Stimulated activated CD8-positive, alpha-beta memory T cell treated with anti-CD3 and anti-CD28 coated beads, Interleukin-7, amount 100 ng/mL, for 1 hour (primary cell): ENCODE measurements at places on chromosomes 11 and 22.

DNA sequence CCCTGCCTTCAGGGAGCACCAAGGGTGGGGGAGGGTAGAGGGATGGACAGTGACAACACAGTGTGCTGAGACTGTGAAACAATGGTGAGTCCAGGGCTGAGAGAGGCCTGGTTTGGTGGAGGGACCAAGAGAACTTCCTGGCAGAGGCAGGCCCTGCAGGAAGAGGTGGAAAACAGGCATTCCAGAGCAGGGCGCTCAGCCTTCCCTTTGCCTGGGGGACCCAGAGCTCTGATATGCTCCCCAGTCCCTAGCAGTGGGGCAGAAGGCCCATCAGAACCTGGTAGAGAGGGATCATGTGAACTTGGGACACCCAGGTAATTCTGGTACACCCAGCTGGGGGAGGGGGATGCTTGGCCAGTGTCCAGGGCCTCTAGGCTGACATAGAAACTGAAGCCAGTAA is 17.2 kb upstream of the UVRAG start:
- no peak for DNase-seq

- DNase-seq, result no peak
Measured at GRCh38 chr11:43694477-43694876, 13.9 kb downstream of the HSD17B12 start.

DNA sequence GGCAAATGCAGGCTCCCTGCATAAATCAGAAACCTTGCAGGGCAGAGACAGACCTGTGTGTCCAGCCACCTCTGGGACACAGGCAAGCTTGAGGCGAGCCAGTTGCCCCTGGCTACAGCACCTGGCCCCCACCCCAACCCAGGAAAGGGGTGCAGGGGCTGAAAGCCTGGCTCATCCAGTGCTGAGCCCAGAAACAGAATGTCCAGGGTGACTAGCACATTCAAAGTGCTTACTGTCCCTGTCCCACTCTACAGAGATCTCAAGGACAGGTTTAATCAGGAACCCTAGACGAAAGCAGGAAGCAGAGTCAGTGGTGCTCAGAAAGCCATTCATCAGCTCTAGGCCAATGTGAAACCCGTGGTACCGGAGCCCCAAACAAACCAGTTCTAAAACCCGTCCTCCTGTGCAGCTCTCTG is 31.9 kb downstream of the PLEKHA7 start:
- DNase-seq, result no peak

DNA sequence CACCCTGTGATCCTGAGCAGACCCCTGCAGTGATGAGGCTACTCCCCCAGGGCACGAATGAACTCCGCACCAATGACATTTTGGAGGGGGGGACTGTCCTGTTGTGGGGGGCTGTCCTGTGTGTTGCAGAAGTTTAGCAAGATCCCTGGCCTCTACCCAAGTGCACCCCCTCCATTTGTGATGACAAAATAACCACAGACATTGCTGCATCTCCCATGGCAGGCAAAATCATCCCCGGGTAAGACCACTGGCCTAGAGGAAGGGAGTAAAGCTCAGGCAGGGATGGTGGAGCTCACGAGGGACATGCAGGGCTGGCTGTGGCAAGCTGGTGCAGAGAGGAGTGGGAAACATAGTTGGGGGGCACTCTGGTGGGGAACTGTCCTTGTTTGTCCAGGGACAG is 40.6 kb downstream of the NECTIN1 start:
- DNase-seq, result no peak

DNA sequence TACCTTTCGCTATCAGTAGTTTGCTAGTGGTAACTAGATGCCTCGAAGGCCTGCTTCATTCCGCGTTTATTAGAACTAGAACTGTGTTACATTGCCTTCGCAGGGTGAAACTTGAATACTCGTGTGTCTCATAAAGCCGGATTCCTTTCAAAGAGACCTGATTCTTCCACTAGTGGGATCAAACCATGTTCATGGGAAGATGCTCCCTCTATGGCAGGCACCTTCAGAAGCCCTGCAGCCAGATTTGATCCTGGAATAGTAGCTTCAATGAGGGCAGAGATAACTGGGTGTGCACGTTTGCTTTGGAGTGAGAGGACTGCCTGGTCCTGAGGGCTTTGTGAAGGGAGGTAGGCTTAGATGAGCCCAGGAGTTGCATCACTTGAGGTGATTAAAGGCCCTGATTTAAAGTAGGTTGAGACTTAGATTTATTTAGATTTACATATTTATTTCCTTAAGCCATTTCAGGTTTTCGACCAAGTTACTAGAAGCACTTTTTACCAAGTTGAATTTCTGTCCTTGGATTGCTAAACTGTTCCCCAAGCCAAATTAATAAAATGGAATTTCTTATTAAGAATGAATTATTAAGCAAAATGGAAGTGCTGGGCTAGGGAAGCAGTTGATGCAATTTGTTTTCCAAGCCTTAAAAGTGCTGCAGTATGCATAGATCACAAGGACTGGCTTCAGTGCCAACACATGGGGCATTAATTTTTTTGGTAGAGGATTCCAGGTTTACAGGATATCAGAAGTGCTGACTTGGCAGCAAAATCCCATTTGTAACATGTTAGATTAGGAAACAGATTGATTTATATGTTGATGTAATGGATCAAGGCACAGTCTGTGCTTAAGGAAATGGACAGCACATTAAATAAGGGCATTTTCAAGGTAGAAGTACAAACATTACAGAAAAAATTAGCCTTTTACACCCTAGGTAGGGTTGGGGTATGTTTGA is 32.9 kb downstream of the APLP2 start:
- DNase-seq, result no peak

DNA sequence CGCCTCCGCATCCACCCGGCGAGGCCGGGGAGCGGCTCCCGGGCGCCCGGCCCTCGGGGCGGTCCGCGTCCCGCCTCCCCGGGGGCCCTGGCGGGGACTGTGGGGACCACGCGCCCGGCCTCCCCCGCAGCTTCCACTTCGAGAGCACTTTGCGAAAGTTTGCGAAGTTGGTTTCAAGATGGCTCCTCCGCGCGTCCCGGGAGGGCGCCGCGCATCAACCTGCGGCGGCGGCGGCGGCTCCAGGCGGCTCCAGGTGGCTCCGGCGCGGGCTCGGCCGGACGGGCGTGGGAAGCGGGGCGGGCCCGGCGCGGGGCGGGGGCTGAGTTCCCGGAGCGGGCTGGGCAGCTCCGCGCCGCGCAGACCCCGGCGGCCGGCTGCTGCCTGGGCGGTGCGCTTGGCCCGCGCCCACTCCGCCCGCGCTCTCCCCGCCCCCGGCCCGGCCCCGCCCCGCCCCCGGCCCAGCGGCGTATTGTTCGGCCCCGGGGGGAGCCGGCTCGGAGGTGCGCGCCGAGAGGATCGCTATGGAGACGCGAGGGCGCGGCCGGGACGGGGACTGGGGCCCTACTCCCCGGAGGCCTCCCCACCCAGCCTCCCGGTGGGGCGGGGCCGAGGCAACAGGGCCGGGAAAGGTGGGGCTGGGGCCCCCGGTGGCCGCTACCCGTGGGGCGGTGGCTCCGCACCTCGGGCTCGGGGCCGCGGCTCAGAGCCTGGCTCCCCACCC is at the start of gene CELSR1:
CELSR1 (minus strand) TSS at position 396 of the 721 bp plus-strand sequence. CDS start 450 bp downstream, outside the sequence.
- DNase-seq, result no peak

- no peak for DNase-seq
Measured at GRCh38 chr11:75004215-75004614, 15.5 kb downstream of the NEU3 start.

GRCh38 chr11:73361953-73362776 is 14.0 kb upstream of the RELT start:
- no peak for DNase-seq

DNA sequence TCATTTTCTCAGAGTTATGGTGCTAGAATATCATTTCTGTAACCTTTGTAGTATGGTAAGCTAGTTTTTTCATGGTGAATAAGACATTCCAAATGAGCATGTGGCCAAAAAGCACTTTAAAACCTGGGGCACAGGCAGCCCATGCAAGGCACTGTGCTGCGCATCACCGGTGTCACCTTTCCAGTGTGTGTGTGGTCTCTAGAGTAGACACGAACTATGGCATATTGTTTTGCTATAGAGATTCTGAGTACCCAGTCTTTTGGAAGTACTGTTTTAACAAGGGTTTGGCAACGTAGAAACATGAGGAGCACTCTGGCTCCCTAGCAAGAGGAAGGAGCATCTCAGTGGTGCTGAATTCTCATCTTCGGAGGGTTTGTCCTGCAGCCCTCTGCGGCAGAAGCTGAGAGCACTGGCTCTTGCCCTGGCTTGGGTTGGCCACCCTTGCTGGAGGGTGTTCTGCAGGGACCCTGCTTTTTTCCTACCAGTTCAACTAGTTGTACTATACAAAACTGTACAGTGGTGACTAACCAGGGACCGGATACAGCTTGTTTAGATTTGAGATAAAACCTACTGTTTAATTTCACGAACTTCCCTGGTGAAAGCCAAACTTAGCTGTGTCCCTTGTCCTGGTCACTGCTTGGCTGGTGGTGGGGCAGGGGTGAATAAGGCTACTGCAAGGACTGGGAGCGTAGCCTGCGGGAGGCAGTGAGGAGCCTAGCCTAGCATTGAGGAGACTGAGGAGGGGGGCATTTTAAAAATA is 135.7 kb downstream of the ATXN10 start:
- no peak for DNase-seq

- DNase-seq, result no peak
Measured at GRCh38 chr11:1258401-1259075, 35.7 kb downstream of the MUC5B start.

DNA sequence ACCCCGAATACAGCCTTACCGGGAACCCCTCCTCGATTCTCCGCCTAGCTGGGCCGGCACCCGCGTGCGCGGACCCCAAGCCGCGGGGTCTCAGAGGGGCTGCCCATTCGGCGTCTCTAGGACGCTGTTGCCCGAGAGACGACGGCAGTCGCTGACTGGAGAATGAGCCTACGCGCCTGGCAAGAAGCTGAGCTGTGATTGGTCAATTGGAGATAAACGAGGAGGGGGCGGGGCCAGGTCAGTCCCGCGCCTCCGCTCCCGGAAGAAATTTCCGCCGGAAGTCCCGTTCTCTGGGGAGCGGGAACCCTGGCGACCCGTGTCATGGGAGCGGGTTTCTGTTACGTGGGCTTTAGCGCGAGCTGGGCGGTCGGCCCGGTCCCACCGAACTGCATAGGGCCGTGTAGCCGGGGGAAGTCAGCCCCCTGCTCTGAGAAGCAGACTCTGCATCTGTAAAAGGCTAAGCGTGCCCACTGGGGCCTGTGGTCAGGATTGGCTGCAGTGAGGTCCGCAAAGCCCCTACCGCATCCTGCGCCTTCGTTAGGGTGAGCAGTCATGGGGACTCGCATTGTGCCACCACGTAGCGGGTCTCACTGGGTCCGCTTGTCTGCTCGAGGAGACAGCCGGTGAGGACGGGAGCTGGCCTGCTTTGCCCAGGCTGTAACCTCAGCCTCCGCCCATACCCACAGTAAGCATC is at the start of gene EFCAB6:
EFCAB6 (minus strand) TSS at position 157 of the 694 bp plus-strand sequence. CDS start 29,987 bp downstream, outside the sequence.
- peak; percentile 80 for DNase-seq

- DNase-seq, result no peak
Measured at GRCh38 chr11:80321786-80322185, 881.0 kb upstream of the TENM4 start.

- DNase-seq, result no peak
Measured at GRCh38 chr11:107202241-107202640, 184.0 kb upstream of the GUCY1A2 start.
